ENCODE measurements at places on chromosomes 12 and 14.
A peak's percentile ranks its signal among the peaks of the same experiment; 100 is the strongest.

DNA sequence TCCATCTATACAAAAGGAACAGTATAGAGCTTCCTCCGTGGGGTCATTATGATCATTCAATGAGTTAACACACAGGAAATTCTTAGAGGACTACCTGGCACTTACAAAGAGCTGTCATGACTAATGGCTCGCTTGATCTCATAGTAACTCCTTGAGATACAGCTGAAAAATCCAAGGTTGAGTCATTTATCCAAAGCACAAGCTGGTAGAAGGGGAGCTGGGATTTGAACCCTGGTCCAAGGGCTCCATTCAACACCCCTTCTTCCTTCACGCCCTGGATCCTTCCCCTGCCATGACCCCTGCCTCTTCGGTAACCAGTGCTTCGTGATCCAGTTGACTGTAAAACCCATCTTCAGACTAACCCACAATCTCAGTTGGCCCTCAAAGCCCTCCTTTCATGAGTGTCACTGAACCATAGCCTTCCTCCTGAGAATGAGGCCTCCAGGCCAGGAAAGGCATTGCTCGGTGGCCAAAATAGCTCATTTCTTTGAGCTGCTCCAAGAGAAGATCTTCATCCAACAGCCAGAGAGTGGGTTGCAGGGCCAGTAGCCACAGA, 7.8 kb downstream of the ZFP36L1 start:
- no peak for DNase-seq

DNA sequence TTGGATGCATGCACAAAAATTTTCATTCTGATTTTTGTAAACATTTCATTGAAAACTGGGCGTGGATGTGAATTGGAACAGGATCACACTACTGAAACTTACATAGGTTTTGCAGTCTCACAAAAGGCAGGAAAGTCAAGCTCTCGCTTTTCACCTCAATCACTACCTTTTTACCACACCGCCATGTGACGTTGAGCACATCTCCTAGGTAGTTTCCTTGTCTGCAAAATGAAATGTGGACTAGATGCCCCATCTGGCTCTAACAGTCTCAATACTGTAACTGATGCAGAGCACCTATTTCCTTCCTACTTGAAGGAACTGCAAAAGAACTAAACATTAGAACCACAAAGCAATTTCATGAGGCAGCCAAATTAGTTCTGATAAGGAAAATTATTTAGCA, 4.4 kb upstream of the YY1 start:
- peak; percentile 76 for DNase-seq

DNA sequence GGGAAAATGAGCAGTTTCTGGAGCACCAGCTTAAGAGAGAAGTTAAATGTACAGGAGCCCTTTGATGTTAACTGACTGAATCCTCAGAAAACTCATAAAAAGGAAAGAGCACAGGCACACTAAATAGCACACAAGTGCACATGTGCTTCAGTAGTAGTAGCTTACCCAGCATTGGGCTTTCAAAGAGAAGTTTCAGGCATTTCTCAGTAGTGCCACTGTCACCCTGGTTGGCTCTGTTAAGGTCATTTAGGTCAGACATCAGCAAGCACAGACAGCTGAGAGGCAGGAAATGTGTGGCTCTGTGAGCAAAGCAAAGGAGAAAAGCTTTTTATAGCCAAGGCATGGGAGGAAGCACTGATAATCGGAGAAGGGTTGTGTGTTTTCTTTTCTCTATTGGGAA, 96.3 kb upstream of the HIF1A start:
- peak; percentile 81 for DNase-seq

- no peak for DNase-seq
Observed at GRCh38 chr12:127771546-127771945, 495.4 kb upstream of the TMEM132C start.

GRCh38 chr12:91781114-91781513, 364.5 kb downstream of the BTG1 start:
- no peak for DNase-seq
